Suprapubic skin (tissue), 4 donors: ENCODE measurements at places on chromosomes 6 and 20. TPM values are rescaled to one million over a fixed set of nuclear protein-coding genes. Genes with fewer than 3 reads are reported as not detected.

CASS4 gene
- total RNA-seq = 0.42 TPM

DNA sequence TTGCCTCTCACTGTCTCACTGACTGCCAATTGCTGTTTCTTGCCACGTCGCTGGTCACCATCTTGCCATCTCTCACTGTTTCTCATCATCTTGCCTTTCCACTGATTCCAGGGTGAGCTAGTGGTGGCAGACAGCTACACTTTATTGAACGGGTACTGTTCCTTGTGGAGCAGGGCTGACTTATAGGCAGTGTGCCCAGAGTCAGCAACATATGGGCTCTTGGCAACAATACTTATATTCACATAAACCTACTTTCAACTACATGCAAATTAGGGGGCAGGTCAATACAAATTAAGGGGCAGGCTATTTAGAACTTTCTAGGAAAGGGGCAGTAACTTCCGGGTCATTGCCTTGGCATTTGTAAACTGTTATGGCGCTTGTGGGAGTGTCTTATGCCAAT lies 186.2 kb upstream of the SYNDIG1 start:
- no peak for DNase-seq

DNA sequence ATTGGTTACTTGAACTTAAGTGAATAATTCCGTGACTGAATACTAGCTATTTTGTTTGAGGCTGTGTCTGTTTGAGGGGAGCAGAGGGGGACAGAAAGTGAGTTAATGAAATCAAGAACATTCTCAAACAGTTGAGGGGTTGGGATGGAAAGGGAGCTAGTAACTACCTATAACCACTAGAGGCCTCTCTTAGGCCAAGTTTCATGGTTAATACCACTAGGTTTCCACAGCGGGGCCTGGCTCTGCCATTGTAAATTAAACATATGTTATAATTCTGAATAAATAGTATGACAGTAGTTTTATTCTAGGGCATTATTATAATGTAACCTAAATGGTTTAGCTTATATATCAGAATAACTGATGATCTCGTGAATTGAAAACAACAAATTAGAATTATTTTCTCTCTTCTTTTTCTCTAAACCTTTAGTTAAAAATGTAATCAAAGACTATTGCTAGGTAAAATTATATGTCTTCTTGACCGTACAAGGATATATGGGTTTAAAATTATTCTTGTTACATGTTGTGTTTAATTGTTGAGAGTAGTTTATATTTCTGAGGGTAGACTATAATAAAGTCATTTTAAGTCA lies 108.1 kb downstream of the BCKDHB start:
- DNase-seq = no peak

- DNase-seq = no peak
Measured at GRCh38 chr6:21663966-21664313, 70.4 kb downstream of the SOX4 start.

DNA sequence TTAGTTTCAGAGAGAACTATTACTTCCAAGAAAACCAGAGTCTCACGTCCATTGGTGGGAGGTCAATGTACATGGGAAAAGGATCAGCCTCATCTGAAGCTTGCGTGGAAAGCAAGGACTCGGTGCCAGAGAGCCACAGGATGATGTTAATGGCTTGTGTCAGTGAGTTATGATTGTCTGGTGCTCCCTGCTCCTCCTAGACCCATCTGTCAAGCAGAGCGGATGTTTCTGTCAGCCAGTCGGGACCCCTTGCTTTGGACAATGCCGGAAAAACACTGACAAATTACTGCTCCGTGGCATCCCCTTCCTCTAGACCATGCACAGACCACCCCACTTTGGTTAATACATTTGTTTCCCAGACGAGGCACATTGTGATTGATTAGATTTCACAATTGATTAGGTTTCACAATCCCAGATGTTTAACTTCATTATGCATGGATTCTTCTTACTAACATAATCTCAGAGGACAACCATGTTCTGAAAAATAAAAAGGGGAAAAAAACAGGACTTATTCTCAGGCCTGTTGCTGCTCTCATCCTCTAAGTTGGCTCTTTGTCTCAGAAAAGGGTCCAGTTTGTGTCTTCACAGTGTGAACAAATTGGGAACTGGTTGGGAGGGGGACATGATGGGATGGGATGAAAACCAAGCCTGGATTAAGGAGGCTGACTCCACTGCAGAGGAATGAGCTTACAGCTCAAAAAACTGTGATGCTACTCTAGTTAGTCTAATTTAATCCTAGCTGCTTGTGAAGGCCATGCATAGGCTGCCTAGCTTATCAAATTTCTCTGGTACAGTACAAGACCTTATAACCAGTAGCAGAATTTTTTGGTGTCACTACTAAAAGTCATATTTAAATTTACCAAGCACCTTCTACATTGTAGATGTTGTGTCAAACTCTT lies 51.9 kb downstream of the UNC5CL start:
- DNase-seq = no peak

RTF2 gene
- total RNA-seq = 42.9 TPM

FYN gene
- 76.0 TPM for total RNA-seq

DNA sequence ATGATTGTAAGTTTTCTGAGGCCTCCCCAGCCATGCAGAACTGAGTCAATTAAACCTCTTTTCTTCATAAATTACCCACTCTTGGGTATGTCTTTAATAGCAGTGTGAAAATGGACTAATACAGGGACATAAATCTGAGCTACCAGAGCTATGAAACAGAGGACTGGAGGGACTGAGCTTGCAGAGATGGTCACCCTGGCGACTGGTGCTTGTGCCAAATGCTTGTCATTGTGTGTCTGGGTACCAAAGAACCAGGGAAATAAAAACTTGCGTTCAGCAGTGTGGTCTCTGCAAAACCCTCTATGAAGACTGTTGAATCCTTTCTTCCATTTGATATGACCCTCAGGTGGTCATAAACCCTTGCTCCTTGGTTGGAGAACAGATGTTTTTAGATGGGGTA lies 105.1 kb upstream of the PRL start:
- no peak for DNase-seq

DNA sequence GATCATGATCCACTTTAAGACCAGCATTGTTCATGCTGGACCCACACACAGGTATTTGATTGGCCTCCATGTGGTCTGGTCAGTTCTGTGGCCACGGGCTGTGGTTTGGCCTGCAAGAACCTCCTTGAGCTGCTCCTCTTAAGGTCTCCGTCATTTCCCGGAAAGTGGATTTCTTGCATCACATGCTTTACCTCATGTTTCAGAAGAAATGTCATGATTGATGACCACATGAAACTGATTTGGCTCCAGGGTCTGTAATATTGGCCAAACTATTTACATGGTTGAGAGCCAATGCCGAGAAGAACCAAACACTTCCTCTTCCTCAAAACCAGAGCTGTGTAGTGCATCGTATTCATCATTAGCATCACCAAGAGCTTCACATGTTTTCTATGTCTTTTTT lies 13.2 kb upstream of the RSPH3 start:
- DNase-seq = no peak

GRCh38 chr20:38336726-38337125 lies 9.6 kb upstream of the LBP start:
- no peak for DNase-seq

- no peak for DNase-seq
Measured at GRCh38 chr20:43921227-43921780, 6.7 kb downstream of the TOX2 start.

DSN1 gene
- total RNA-seq = 6.7 TPM

GRCh38 chr20:58715801-58716475 lies 23.3 kb downstream of the NPEPL1 start:
- DNase-seq = no peak

GRCh38 chr20:51091406-51092195 lies 68.7 kb upstream of the KCNG1 start:
- no peak for DNase-seq

SEMG1 gene
- not detected for total RNA-seq

DNA sequence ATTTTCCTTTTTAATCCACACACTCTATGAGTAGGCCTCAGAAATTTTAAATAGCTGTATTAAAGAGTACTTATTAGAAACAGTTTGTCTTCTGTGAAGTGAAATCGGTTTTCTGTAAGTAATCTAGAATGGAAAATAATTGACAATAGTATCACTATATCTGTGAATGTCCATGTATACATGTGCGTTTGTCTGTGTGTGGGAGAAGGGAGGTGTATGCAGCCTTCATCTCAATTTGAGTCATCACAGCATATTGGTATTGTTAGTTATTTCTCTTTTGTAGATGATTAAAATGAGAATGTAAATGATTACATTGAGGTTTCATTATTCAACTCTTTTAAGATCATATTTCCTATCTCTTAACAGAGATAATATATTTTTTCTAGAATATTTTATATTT lies 206.0 kb downstream of the EYS start:
- DNase-seq = no peak

BFSP1 gene
- 1.2 TPM for total RNA-seq

DNA sequence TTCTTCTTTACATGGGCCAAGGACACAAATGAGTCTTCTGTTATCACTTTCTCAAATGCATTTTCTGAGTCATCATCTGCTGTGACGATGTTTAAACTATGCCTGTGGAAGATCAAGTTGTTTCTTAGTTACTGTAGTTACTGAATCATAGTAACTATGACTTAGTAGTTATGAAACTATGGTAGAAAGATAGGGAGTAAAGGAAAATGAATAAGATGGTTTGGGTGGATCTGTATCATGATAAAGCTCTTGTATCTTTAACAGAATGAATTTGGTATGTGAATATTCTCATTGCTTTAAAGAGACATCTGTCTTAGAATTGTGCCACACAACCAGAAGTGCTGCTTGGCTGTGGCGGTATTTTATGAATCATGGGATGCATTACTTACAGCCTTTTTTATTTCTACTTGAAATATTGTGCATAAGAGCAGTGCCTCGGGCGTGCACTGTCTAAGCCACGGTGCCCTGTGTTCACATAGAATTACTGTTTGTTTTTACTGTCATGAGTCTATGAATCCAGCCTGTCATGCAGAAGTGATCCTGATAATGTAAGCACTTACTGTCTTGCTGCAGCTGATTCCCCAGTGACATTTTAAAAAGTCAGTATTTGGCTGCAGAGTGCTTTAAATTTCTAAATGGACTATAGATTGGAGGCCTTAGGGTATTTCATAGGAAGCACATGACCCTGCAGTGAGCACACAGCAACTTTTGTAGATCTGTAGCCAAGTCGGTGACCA lies 215.2 kb downstream of the TMEM242 start:
- DNase-seq = no peak

GRCh38 chr20:53186635-53187034 lies 214.5 kb downstream of the TSHZ2 start:
- DNase-seq = no peak

- DNase-seq = no peak
Measured at GRCh38 chr6:37618916-37619590, 78.6 kb downstream of the MDGA1 start.

- DNase-seq = no peak
Measured at GRCh38 chr6:64672651-64673050, 1034.4 kb downstream of the EYS start.

FNDC1 gene
- total RNA-seq = not detected

SMOC2 gene
- 22.9 TPM for total RNA-seq

DNA sequence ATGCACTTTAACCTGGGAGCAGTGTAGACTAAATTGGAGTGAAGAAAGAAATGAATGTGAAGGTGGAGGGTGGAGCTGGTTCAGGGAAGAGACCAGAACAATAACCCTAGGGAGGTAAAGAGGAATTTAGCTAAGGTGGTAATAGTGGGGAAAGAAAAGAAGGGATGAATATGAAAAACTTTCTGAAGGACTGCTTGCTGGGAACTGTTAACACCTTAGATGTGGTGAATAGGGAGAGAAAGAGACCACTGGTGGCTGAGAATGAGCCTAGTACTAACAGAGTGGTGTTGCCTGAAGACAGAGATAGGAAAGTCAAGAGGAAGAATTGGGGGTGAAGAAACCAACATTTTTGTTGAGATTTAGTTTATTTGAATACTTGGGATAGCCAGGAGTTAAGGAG lies 78.4 kb upstream of the HS3ST5 start:
- DNase-seq = no peak

DNA sequence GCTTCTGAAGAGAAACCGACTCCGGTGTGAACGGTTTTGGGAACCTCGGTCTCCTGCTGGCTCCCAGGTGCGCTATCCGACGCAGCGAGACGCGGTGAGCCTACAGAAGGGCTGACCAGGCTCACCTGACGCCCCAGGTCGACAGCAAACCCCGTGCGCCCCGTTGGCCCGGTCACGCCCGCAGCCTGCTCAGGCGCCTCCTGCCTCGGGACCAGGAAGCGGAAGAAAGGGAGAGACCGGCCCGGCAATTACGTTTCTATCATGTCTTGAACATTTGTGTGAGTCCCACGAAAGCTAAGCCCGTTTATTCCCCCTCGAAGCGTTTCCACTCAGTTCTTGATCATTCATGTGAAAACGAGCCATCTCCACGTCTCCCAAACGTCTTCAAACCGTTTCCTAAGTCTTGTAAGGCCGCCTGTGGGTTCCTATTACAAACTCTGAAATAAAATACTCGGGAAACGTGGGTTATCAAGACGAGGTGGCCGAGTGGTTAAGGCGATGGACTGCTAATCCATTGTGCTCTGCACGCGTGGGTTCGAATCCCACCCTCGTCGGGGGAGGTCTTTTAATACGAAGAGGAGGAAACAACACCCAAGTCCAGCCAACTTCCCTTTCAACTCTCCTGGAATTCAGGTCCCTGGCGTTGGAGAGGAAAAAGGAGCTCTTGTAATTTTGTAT lies 150.5 kb upstream of the PRSS16 start:
- DNase-seq = no peak

- DNase-seq = no peak
Measured at GRCh38 chr20:49140834-49141233, 47.3 kb downstream of the STAU1 start.

DNA sequence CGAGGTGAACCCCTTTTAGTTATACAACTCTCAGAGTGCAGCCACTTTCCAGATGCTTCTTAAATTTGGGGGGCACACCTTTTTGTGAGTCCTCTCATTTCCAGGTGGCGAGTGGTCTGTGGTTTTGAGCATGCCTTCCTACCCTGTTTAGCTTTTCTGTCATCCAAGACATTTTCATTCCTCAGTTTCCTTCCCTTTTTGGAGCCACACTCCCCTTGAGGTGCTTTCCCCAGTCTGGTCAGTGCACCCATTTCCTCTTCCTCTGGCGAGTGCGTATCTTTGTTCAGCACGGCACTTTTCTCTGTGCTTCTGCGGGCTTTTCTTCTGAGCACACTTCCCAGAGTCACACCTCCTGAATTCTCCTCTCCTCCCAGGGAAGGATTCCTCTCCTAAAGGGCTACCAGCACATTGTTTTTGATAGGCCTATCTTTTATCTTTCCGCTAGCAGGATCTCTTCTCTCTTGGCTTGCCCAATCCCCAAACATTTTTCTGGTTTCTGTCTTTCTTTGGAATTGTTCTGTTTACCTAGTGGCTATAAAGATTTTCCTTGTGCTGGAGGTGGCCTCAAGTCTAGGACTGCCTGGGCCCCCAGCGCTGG lies 1.4 kb downstream of the PHF20 start:
- DNase-seq = no peak

LY6G5C gene
- not detected for total RNA-seq
